H4 (cell line): ENCODE measurements at places on chromosomes 11 and 22. TPM values are rescaled to one million over a fixed set of nuclear protein-coding genes. Genes with fewer than 3 reads are reported as not detected.

ASRGL1 gene
- 4.3 and 10.6 TPM in 2 replicates for total RNA-seq

DDI1 gene
- total RNA-seq = not detected in 2 replicates

- DNase-seq = no peak
Observed at GRCh38 chr11:96143041-96143521, 199.9 kb downstream of the MAML2 start.

DNA sequence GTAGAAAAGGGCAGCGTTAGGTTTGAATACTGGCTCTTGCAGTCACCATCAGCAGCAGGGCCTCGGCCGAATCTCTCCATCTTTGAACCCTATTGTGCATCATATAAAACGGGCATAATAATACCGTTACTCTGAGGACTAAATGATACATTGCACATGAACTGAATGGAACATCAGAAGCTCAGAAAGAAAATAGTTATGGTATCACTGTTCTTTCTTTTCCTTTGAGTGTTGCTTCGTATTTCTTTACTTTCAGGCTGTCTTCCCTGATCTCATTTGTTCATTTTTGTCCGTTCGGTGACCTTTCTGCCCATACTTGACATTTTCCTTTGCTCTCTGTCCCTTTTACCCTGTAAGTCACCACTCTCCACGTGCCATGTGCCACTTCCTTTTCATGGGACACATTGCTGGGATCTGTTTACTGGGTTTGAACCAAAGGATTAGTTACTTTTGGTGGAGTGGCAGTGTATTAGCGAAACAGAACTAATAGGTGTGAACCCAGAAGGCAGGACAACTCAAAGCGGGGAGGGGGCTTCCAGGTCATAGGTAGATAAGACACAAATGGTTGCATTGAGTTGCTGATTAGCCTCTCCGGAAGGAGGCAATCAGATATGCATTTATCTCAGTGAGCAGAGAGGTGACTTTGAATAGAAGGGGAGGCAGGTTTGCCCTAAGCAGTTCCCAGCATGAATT, 717 bp upstream of the ZNF202 start:
- DNase-seq = no peak

TRIM22 gene
- total RNA-seq = 62.8 and 69.6 TPM in 2 replicates

- DNase-seq = no peak
Observed at GRCh38 chr11:33063326-33063881, 24.0 kb downstream of the TCP11L1 start.

- DNase-seq = no peak
Observed at GRCh38 chr11:45483416-45483815, 182.0 kb downstream of the CHST1 start.

DNA sequence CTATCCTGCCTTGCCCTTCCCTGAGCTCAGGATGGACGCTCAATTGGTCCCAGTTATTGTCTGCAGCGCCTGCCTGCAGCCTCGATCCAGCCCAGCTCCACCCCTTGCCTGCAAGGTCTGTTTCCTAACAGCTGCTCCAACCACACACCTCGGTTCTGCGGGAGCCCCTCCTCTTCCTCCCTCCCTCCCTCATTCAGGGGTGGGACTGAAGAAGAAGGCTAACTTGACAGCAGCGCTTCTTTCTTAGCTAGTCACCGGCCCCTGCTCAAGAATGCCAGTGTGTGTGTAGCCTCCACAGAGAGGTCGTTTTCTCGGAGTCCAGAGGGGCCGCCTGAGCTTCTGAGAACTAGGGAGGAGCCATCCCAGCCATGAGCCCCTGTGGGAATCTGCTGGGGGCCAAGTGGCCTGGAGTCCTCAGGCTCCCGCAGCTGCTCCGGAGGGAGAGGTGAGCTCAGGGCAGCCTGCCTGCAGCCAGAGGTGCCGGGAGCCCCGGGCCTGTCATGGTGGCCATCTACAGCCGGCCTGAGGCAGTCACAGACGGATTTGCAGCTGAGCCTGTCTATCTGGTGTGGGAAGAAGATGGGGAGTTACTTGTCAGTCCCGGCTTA, 36.1 kb downstream of the LIMK2 start:
- peak; percentile 8 for DNase-seq

PRR5L gene
- 38.2 and 75.8 TPM in 2 replicates for total RNA-seq

DNA sequence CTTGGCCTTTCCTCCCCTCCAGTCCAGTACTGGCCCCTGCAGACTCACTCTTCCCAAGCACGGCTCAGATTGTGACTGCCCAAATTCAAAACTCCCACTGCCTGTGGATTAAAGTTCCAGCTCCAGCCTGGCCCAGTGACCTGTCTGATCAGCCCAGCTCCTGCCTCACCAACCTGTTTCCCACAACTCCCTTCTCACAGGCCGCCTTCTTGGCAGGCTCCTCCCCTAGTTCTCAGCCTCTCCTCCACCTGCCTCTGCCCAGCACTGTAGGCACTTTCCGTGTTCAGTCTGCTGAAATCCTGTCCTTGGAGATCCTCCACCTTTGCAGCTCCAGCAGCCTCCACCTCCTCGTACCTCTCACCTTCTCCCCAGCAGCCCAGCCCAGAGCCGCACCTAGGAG, 68.6 kb downstream of the MICAL2 start:
- DNase-seq = no peak

RFPL1 gene
- total RNA-seq = 0.08 TPM in 1 of 2 replicates, not detected in the other

GSTT4 gene
- total RNA-seq = not detected in 2 replicates

GRCh38 chr22:35905894-35906293, 122.7 kb downstream of the RBFOX2 start:
- no peak for DNase-seq

INSC gene
- total RNA-seq = 0.23 TPM in 1 of 2 replicates, not detected in the other
